ENCODE measurements at places on chromosomes 2 and 18.

DNA sequence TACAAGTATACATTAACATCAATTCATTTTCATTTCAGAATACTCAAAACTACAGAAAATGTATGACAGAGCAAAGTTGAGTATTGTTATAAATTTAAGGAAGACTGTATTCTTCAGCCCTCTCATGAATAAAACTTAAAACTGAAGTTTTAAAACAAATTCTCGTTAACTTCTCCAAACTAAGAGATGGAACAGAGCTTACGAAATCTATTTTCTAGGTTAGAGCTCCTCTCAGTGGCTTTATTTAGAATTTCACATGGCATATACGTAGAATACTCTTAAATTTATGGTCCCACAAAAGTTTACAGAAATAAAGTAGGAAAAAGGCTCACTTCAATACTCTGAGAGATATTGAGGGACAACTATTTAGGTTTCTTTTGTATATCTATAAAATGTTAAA is 612.1 kb downstream of the KCNJ3 start:
- peak; percentile 6 for DNase-seq

GRCh38 chr2:205744074-205744591 is 61.8 kb downstream of the NRP2 start:
- DNase-seq, result no peak

- DNase-seq, result no peak
Measured at GRCh38 chr18:22871809-22872525, 61.2 kb upstream of the RBBP8 start.

GRCh38 chr2:220785178-220785577 is 786.9 kb downstream of the EPHA4 start:
- DNase-seq, result no peak

- no peak for DNase-seq
Measured at GRCh38 chr2:26724784-26725520, 32.4 kb downstream of the KCNK3 start.

GRCh38 chr2:184562532-184562931 is 35.8 kb upstream of the ZNF804A start:
- DNase-seq, result peak; percentile 5

DNA sequence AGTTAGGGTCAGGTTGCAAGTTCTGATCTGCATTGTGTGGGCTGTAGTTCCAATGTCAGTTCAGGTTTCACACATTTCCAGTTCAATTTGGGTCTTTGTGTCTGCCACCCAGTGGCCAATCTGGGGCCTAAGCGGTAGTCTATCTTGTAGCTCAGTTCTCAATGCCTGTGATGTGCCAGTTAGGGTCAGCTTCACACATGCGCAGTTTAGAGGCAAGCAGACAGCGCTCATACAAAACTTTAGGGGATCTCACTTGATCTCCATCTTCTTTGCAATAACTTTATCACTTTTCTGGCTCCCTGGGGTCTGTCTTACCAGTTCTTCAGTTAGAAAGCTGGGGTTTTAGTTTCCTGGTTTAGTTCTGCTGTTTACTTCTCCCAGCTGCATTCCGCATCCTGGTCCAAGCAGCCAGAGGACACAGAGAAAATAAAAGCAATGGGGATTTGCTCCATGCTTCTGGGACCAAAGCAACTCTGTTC is 11.0 kb upstream of the ZNF24 start:
- DNase-seq, result peak; percentile 79

GRCh38 chr2:144518748-144519596 is 947 bp downstream of the ZEB2 start:
- no peak for DNase-seq

DNA sequence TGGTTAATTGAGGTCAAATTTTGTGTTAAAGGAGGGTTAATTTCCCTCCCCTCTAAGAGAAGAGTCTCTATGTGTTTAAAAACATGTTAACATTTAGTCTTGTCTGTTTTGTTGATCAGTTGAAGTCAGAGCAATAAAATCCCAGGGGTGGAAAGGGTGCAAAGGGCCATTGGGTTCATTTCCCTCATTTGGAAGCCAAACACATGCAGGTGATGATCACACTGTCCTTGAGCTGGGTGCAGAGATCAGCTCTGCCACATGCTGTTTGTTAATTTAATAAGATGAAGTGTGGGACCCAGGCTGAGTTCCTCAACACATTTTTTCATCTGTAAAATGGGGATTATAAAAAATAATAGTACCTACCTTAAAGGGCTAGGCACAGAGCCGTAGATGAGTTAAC is 260.9 kb downstream of the LPIN1 start:
- DNase-seq, result no peak

DNA sequence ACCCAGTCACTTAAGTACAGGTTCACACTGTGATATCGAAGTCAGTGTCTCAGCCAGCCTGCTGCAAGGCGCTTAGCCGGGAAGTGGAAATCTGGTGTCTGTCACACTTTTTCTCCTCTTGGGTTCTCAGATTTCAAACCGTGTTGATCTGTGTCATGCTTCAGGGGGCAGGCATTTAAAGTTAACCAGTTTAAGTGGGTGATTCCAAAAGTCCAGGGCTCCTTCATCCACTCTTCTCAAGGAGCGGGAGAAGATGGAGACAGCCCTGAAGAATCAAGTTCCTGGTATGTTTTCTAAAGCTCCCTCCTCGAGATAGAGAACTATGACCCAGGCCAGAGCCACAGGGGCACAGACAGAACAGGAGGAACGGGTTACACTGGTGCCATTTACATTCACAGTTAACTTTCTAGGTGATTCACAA is 331.7 kb downstream of the GBX2 start:
- DNase-seq, result no peak

DNA sequence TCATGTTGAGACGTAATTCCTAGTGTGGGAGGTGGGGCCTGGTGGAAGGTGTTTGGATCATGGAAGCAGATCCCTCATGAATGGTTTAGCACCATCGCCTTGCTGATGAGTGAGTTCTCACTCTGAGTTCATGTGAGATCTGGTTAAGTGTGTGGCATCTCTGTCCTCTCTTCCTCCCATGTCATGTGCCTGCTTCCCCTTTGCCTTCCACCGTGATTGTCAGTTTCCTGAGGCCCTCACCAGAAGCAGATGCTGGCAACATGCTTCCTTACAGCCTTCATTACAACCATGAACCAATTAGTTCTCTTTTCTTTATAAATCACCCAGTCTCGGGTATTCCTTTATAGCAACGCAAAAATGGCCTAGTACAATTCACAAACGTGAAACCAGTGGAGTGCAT is 14.6 kb upstream of the MCM6 start:
- no peak for DNase-seq

- DNase-seq, result no peak
Measured at GRCh38 chr2:225004597-225004996, 37.7 kb downstream of the DOCK10 start.

- no peak for DNase-seq
Measured at GRCh38 chr2:106109675-106110424, 84.3 kb downstream of the UXS1 start.

DNA sequence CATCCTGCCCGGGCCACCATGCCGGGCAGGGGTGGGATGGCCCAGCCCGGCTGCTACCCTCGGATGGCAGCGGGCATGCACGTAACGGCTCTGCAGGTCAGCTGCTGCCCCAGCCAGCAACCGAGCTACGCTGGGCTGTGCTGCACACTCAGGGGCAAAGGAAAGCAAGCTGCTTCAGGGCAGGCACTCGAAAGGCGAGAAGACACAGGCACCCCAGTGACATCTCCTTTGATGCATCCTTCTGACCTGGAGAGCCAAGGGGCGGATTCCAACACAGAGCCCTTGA is 8.8 kb downstream of the HDAC4 start:
- DNase-seq, result no peak

DNA sequence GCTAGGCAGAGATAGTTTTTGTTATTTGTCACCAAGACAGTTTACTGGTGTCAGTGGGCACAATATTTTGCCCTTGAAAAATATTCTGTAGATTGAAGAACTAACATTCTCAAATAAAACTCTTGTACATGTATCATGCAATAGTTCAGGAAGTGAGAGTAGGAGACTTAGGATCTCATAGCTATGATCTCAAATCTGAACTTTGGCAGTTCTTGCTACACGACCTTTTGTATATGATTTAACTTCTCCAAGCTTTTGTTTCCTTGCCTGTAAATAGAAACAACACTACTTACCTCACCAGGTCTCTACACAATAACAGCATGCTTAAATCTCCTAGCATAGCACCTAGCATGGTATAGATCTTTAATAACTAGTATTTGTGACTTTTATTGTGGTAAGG is 219.9 kb downstream of the ICOS start:
- DNase-seq, result no peak

DNA sequence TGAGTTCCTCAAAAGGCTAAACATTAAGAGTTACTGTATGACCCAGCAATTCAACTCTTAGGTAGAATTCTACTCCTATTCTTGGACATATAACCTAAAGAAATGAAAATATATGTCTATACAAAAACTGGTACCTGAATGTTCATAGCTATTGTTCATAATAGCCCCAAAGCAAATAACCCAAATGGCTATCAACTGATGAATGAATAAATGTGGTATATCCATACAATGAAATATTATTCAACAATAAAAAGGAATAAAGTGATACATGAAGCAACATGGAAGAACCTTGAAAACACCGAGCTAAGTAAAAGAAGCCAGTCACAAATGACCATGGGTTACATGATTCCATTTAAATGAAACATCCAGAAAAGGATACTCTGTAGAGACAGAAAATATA is 114.6 kb downstream of the BAZ2B start:
- no peak for DNase-seq

- no peak for DNase-seq
Measured at GRCh38 chr2:42957109-42957860, 164.9 kb upstream of the HAAO start.

DNA sequence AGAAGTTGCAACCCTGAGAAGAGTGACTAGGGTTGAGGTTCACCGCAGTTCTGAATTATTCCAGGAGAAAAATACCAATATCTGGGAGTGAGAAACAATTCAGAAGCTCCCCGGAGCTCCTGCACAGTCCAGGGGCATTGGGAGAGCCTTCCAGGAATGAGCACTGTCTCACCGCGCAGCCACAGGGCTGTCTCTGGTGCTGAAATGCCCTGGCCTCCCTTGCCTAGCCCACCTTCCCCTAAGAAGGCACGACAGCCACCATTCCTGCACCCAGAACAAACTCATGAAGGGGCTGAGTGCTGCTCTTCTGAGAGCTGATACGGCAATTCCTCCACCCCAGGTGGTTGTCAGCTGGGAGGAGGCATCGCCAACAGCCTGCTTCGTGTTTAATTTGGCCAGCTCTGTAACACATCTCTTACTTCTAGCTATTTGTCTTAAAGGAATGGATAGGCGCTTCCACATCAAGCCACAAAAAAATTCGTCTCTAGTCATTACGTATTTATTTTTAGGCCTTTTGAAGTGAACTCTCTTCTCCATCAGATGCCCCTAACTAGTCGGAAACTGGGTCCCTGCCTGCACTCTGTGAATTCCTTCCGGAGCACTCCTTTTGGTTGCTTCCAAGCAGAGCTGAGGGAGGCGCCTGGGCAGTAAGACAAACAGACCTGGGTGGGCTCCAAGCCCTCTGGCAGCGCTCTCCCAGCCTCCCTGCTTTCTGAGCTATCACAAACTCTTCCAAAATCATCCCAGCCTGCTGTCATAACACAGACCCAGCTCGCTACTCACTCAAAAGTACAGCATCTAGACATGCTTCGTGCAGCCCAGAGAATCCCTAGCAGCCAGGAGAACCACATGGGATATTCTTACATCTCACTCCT is 120.5 kb upstream of the CCDC68 start:
- no peak for DNase-seq

GRCh38 chr2:72325592-72326422 is 178.1 kb upstream of the CYP26B1 start:
- DNase-seq, result no peak

- DNase-seq, result no peak
Measured at GRCh38 chr18:52183107-52183506, 156.9 kb upstream of the DCC start.

Data from stromal cell of bone marrow (primary cell).